ENCODE measurements at places on chromosomes 6 and 20. TPM values are rescaled to one million over a fixed set of nuclear protein-coding genes. Genes with fewer than 3 reads are reported as not detected.

FOXC1 gene
- 14.1 TPM for total RNA-seq

RNF114 gene
- total RNA-seq = 80.0 TPM

ID1 gene
- total RNA-seq = 251 TPM

HMGA1 gene
- total RNA-seq = 456 TPM

TCP11 gene
- total RNA-seq = not detected

CLPSL1 gene
- total RNA-seq = not detected

ADGRF5 gene
- total RNA-seq = 80.0 TPM

GMNN gene
- total RNA-seq = 28.7 TPM

KIAA1755 gene
- total RNA-seq = 0.19 TPM

SRSF12 gene
- not detected for total RNA-seq

C6orf141 gene
- 30.7 TPM for total RNA-seq

HTR1E gene
- not detected for total RNA-seq

TRIM38 gene
- 9.1 TPM for total RNA-seq

ZSCAN9 gene
- total RNA-seq = 20.6 TPM

ZSCAN26 gene
- 17.2 TPM for total RNA-seq

DOK5 gene
- 0.98 TPM for total RNA-seq

NRSN2 gene
- total RNA-seq = 57.5 TPM

KIAA0408 gene
- 0.29 TPM for total RNA-seq

DNAAF9 gene
- total RNA-seq = 17.3 TPM

KCNG1 gene
- total RNA-seq = 2.0 TPM

SYCP2 gene
- total RNA-seq = 0.33 TPM

POM121L2 gene
- not detected for total RNA-seq

ZC2HC1B gene
- not detected for total RNA-seq

LY6G6D gene
- total RNA-seq = not detected

TFAP2C gene
- total RNA-seq = not detected

FOXF2 gene
- 0.10 TPM for total RNA-seq

MMS22L gene
- total RNA-seq = 24.3 TPM

HCRTR2 gene
- total RNA-seq = not detected

NNAT gene
- total RNA-seq = 5.2 TPM

SAPCD1 gene
- total RNA-seq = not detected

OR2H2 gene
- not detected for total RNA-seq

ZNF76 gene
- 22.3 TPM for total RNA-seq

MCHR2 gene
- not detected for total RNA-seq

LTA gene
- not detected for total RNA-seq

SMLR1 gene
- total RNA-seq = not detected

MYO6 gene
- 36.1 TPM for total RNA-seq

ZSCAN16 gene
- 8.2 TPM for total RNA-seq

CENPB gene
- 94.7 TPM for total RNA-seq

OLIG3 gene
- total RNA-seq = not detected

KIAA1586 gene
- 15.0 TPM for total RNA-seq

EDN1 gene
- 379 TPM for total RNA-seq

GJE1 gene
- total RNA-seq = not detected

SOBP gene
- 3.9 TPM for total RNA-seq

IL17F gene
- total RNA-seq = not detected

STMND1 gene
- not detected for total RNA-seq

MAPK13 gene
- 4.9 TPM for total RNA-seq

CST4 gene
- total RNA-seq = not detected

ELOVL2 gene
- total RNA-seq = not detected

HLA-DQB2 gene
- total RNA-seq = not detected

SESN1 gene
- 38.5 TPM for total RNA-seq

ETV7 gene
- total RNA-seq = 0.33 TPM

TGM3 gene
- not detected for total RNA-seq

HSPA12B gene
- 11.1 TPM for total RNA-seq
